ENCODE measurements at places on chromosomes 1 and 21.

- no peak for DNase-seq
Observed at GRCh38 chr1:84299536-84300170, 1.9 kb upstream of the SAMD13 start.

- peak; percentile 48 for DNase-seq
Observed at GRCh38 chr1:202155478-202156021, 4.9 kb downstream of the PTPN7 start.

DNA sequence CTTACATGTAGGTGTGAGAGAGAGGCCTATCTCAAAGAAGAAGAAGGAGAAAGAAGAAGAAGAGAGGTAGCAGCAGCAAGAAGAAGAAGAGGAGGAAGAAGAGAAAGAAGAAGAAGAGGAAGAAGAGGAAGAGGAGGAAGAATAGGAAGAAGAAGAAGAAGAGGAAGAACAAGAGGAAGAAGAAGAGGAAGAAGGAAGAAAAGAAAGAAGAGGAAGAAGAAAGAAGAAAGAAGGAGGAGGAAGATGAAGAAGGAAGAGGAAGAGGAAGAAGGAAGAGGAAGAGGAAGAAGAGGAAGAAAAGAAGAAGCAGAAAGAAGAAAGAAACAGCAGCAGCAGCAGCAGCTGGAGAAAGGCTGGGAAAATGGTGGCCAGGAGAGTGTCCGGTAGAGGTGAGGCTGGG is 10.3 kb upstream of the AZIN2 start:
- no peak for DNase-seq

- no peak for DNase-seq
Observed at GRCh38 chr1:17893891-17894631, 138.9 kb downstream of the ACTL8 start.

GRCh38 chr1:15944308-15945010 is 31.4 kb downstream of the ZBTB17 start:
- DNase-seq, result no peak

DNA sequence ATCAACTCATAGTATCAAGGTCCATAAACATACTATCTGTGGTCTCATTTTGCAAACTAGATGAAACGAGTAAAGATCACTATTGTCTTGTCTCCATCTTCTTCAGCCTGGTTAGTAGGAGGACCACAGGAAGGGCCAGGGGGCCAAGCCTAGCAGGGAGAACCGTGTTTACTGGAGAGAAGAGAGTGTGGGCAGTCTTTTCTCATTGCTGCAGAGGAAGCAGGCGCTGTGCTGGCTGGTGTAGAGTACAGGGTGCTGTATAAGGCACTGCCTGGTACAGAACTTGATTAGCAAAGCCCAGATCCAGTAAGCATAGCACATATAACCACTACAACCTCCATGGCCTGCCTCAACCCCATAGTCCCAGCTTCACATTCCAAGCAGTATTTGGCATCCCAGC is 10.0 kb upstream of the B4GALT3 start:
- no peak for DNase-seq

GRCh38 chr1:179448437-179449149 is 82.8 kb downstream of the AXDND1 start:
- no peak for DNase-seq

- DNase-seq, result no peak
Observed at GRCh38 chr21:30243691-30244090, 27.8 kb upstream of the CLDN8 start.

DNA sequence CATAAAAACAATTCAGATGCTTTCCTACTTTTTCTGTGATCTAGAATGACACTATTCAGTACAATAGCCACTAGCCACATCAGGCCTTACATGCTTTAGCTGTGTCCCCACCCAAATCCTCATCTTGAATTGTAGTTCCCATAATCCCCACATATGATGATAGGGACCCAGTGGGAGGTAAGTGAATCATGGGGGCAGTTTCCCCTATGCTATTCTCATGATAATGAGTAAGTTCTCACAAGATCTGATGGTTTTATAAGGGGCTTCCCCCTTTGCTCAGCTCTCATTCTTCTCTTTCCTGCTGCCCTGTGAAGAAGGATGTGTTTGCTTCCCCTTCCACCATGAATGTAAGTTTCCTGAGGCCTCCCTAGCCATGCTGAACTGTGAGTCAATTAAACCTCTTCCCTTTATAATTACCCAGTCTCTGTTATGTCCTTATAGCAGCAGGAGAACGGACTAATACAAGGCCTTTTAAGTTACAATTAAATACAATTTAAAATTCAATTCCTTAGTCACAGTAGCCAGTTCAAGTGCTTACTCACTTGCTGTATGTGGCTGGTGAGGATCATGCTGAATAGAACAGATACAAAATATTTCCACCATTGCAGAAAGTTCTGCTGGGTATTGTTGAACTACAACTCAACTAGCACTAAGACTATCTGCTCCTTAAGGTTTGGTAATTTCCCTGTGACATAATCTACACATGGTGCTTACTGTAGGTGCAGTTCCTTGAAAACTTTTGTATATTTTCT is 106.7 kb downstream of the SCMH1 start:
- no peak for DNase-seq

DNA sequence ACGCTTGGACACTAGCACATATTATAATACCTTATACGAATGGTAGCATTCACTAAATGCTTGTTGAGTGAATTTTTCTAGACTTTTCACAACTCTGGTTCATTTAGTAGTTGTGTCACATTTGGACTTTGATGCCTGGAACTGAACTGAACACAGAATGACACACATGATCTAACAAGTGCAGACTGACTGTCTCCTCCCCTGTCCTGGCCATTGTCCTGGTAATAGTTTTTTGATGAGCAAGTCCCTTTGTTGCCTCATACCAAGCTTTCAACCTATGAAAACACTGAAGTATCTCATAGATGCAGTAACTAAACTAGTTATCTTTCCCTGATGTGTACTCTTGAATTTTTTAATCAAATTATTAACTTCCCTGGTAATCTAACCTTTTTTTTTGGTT is 66.4 kb downstream of the LRRC8D start:
- DNase-seq, result no peak

DNA sequence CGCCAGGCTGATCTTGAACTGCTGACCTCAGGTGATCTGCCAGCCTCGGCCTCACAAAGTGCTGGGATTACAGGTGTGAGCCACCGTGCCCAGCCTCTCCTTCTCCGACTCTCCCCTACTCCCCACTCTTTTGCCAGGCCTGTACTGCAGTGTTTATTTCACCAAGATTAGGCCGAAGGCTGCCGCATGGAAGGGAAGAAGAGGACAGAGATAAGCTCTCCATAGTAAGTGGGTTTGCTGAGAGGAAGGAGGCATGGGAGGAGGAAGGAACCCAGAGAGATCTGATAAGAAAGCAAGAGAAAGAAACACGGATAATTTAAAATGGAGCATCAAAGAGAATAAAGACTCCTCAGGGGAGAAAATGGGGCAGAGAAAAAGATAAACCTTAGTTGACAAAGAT is 8.7 kb downstream of the PTCH2 start:
- no peak for DNase-seq

DNA sequence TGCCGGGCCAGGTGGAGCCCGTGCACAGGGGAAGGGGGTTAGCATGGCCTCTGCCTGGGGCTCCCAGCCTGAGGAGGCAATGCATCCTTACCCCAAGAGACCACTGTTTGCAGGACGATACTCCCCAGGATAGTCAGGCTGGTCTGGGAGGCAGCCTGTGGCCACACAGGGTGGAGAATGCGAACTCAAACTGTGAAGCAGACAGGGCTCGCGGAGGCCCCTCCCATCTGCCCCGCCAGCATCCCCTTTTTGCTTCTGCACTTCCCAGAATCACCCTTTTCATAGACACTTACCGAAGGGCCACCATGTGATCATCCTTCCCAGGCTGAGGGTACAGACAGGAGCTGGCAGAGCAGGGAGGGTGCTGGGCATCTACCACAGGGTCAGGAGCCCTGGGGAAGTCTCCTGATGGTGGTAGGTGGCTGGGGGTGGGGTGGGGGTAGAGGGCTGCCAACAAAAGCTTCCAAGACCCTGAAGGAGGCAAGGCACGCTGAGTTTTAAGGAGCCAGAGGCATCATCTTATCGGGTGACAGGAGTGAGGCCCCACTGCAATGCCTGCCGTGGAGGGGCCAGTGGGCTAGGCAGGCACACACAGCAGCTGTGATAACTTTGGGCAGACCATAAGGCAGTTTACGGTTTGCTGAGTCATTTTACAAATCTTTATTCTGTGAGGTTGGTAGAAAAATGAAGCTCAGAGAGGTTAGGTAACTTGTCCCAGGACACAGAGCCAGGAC is 31.3 kb upstream of the BTG2 start:
- no peak for DNase-seq

- no peak for DNase-seq
Observed at GRCh38 chr1:94522304-94522703, 19.3 kb downstream of the F3 start.

DNA sequence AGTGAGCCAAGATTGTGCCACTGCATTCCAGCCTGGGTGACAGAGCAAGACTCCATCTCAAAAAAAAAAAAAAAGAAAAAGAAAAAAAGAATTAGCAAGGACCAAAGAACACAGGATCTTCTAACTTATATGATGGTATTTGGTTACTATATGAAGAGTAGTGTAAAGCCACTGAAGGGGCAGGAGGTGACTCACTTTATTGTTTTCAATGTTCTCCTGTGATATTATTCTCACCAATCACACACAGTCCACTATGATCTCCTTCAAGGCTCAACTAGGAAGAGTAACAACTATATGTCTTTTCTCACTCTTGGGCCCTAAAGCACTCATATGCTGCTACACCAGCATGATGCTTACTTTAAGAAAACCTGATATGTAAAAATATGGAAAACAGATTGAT is 26.7 kb downstream of the RC3H1 start:
- no peak for DNase-seq

- no peak for DNase-seq
Observed at GRCh38 chr1:113126207-113126606, 53.2 kb downstream of the LRIG2 start.

DNA sequence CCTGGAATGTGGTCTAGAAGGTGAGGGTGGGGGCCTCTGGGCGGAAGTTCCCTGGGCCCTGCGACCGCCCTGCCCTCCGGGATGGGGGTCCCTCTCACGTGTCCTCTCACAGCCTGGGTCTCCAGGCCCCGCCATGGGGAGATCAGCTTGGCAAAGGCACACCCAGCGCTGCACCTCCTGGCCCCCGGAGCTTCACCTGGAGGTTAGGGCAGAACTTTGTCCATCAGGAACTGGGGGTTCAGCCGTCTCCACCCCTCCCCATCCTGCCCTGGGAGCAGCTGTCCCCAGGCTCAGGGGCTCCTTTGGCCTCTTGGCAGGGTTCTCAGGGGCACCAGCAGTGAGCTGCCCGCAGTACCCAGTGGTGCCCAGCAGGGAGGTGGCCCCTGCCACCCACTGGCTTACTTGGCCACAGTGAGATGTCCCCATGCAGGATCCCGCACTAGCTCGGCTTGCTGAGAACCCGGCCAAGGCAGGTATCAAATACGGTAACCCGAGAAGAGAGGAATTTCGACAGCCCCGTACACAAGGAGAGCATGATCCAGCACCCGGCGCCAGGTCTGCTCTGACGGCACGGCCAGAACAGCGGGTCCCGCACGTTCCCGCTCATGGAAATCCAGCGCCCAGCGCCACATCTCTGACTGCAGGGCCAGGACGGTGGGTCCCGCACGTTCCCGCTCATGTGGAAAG is 36.7 kb downstream of the RRP1 start:
- no peak for DNase-seq

DNA sequence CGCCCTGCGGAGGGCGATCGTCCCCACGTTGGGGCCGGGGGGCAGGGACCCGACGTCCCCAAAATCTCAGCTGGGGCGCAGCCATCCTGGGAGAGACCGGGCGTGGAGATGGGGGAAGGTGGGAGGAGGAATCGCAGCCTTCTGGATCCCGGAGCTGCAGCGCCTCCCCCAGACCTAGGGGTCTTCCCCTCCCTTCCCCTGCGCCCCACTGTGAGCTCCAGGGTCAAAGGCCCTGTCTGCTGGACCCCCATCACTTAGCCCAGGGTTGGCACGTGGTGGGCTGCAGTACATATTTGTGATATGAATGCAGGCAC is 90.2 kb upstream of the VAMP3 start:
- DNase-seq, result no peak

- no peak for DNase-seq
Observed at GRCh38 chr1:230301822-230302221, 124.3 kb downstream of the PGBD5 start.

GRCh38 chr21:17548262-17548661 is 35.4 kb downstream of the CXADR start:
- DNase-seq, result no peak

- DNase-seq, result no peak
Observed at GRCh38 chr1:41566969-41567368, 82.5 kb upstream of the EDN2 start.

DNA sequence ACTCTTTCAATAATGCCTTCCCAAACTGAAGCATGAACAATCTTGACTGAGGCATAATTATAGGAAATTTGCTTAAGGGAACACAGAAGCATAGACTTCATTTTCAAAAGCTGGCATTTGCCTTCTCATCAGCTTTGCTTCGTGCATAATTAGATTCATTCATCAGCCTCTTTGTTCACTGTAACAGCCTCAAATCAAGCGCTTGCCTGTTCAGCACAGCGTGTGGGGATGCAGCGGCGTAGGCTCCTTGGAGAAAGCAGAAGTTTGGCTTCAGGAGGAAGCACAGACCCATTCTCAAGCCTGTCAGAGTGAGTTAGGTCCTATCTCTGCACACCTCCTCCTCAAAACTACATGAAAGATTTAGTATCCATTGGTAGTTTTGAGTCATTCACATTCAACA is 246.4 kb upstream of the MAP1LC3C start:
- no peak for DNase-seq

DNA sequence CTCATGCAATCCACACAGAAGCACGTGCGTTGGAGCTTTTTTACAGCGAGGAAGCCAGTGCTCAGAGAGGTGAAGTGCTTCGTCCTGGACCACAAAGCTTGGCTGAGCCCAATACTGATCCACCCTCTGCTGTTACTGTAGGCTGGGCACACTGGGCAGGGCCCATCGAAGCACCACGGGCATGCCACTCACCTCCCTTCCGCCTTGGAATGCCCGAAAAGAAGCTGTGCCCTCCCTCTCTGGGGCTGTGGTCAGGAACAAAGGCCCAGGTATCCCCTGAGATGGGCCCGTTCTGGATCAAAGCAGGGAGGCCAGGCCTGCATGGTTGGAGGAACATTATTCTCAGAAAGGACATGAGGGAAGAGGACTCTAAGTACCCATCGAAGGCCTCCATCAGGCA is 206.7 kb upstream of the C1orf174 start:
- no peak for DNase-seq

DNA sequence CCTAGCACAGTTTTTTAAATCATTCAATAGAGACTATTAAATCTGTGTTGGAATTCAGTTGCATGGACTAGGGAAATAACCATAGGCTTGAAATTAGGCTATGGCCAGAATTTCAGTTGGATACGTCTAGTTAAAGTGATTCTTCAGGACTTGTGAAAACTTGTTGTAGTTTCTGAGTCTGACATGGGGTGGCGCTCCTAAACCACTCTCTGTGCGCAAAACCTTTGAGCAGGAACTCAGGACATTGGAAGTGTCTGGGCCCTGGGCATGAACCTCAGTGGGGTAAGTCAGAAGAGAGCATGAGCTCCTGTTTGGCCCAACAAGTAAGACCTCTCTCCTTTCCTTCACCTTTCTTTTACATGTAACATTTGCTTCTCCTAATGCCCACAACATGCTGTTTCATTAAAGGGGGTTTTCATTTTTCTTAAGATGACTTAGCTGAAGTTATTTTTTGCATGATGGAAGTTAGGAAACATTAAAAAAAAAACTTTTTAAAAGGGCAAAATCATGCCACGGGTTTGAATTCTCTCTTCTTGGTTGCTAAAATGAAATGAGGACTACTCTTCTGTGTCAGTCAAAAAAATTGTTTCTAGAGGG is 17.1 kb upstream of the CCDC190 start:
- DNase-seq, result no peak

Data from T-helper 22 cell (primary cell).